ENCODE measurements at places on chromosomes 4 and X. TPM values are rescaled to one million over a fixed set of nuclear protein-coding genes. Genes with fewer than 3 reads are reported as not detected.

Gene TIGD4
- 0.04 TPM for total RNA-seq

Gene TLR2
- 1.3 TPM for total RNA-seq

Gene CXCL1
- total RNA-seq = 53.3 TPM

Gene PAGE2
- not detected for total RNA-seq

Gene PABPC1L2A
- total RNA-seq = not detected

Gene GCNA
- 2.3 TPM for total RNA-seq

Gene CSN1S1
- total RNA-seq = not detected

Gene OPRPN
- not detected for total RNA-seq

Gene LYAR
- total RNA-seq = 37.4 TPM

Gene USP51
- 1.1 TPM for total RNA-seq

Gene TNMD
- not detected for total RNA-seq

Gene HTR2C
- not detected for total RNA-seq

Gene PAGE1
- not detected for total RNA-seq

Gene F8A2
- total RNA-seq = not detected

Gene SH3RF1
- total RNA-seq = 18.4 TPM

Gene SERTM2
- not detected for total RNA-seq

Gene PRR32
- not detected for total RNA-seq

Gene LDB2
- total RNA-seq = 150 TPM

Gene HSFX2
- 0.21 TPM for total RNA-seq

Gene GLOD5
- total RNA-seq = not detected

Gene FMR1NB
- not detected for total RNA-seq

Gene LAS1L
- 37.9 TPM for total RNA-seq

Gene TMEM271
- not detected for total RNA-seq

Gene RTL5
- total RNA-seq = 0.53 TPM

Gene PNMA6F
- total RNA-seq = not detected

Gene RIPPLY1
- total RNA-seq = not detected

Gene IL21
- not detected for total RNA-seq

Gene BMX
- 209 TPM for total RNA-seq

Data from pulmonary artery endothelial cell (primary cell).